Daoy (cell line): ENCODE measurements at places on chromosomes 5 and 9.

DNA sequence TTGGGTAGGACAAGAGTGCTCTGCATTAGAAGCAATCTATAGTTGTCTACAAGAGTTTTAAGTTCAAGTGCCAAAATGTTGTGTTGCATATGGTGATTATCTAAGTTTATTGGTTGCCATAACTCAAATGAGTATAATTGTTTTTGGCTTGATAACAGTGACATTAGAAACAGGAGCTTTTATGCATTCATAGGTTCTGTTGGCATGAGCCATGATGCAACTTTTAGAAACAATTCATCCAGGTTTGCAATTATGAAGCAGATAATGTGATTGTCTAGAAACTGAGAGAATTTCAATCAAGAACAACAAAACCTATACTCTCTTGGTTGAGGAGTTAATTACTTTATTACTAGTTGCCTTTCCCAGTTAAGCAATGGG, 137.0 kb downstream of the PBX3 start:
- no peak for DNase-seq

DNA sequence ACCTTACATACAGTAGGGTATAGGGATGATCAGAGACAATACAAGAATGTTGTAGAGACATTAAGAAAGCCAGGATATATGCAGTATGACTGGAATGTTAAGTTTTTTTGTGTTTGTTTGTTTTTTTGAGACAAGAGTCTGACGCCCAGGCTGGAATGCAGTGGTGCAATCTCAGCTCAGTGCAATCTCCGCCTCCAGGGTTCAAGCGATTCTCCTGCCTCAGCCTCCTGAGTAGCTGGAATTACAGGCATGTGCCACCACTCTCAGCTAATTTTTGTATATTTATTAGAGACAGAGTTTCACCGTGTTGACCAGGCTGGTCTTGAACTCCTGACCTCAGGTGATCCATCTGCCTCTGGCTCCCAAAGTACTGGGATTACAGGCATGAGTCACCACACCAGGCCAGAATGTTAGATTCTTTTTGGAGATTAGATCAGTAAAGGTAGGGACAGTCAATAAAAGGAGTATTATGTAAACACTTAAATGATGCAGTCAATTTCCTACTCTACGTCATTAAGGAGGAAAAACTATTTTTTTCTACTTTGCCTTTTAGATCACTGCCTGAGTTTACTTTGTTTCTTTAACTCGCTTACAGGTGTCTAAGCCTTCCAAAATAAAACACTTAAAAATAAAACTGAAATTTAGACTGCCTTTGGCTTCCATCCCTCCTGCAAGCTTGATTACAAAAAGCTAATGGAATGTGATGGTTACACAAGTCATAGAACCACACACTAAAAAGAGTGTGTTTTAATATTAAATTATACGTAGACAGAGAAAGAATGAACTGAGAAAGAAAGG, 6.8 kb upstream of the HNRNPA0 start:
- DNase-seq, result no peak

DNA sequence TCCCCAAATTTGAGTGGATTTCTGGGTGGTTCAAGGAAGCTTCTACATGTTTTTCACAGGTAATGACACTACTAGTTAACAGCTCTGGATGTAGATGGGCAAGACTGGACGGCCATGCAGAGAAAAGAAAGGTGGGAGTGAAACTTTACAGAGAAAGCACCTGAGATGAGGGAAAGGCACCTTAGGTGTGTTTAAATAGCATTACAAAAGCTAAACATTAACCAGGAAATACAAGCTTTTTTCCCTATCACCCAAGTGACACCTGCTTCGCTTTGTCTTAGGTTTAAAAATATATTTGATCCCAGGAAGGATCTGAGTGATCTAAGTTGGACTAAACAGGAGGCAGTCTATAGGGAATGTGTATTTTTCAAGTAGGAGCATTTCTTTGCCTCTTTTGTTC, 8.3 kb downstream of the C9orf152 start:
- no peak for DNase-seq

DNA sequence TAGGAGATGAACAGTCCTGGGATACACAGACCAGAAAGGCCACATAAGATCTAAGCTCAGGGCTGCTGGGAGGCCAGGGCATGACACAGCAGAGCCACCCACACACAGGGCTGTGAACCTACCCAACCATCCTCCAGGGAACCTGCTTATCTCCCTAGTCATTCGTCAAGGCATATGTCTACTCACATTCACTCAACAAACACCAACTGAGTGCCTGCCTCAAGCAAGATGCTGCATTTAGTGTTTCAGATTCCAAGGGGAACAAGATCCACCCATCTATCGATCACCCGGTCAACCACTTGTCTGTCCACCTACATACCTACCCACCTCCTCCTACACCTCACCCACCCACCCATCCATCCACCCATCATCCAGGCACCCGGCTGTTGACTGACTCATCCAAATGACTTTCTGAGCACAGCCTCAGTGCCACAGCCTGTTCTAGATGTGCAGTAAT, 1.9 kb downstream of the DPM2 start:
- no peak for DNase-seq

GRCh38 chr5:132829742-132830435, 558 bp downstream of the SHROOM1 start:
- peak; percentile 86 for DNase-seq

DNA sequence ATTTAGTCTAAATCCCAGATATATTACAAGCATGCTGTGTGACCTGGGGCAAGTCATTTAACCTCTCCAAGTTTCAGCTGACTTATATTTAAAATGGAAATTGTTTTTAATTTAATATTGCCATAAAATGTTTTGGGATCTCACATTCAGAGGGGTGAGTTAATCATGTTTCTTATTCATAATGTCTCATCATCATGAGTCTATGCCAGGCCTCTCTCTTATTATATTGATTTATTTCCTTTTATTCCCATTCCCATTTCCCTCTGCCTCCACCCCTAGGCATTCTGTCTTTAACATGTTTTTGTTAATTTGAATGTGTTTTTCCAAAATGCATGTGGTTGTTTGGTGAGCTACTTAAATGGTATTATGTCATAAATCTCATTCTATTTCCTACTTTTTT, 39.0 kb upstream of the TTC1 start:
- no peak for DNase-seq

DNA sequence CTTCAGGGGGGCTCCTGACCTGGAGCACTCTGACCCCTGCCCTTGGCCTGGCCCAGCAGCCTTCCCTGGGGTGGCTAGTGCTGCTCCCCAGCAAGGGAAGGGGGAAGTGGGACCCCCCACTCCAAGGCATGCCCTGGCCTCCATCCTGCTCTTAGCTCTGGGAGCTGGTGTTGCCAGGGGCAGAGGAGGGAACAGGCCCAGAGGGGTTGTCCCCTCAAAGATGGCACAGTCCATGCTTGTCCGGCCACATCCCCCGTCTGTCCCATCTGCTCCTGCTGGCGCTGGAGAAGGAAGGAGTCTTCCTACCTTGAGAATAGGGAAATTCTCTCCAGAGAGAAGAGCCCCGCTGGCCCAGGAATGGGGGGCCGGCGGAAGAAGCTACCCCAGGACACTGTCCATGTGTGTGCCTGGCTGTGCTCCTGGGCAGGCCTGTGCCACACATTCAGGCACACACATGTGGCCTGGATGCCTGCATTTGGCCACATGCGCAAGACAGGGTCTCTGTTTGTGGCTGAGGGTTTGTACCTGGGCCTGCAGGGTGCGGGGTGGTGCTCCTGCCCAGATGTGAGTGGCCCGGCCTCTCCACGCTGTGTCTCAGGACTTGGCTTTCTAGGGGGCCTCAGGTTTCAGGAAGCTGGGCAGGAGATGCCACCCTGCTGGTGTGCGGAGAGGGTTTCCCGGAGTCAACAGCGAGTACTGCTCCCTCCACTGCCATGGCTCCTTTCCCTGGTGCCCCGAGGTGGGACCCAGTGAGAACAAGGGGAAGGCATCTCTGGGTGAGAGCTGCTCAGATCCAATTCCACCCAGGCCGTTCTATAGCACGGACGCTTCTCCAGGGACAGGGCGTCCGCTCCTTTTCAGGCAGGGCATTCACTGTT, 247.1 kb downstream of the PBX3 start:
- DNase-seq, result no peak
